ENCODE measurements at places on chromosomes 4 and X.

GRCh38 chr4:56739066-56739777 lies 58.1 kb upstream of the HOPX start:
- peak; percentile 15 for DNase-seq

GRCh38 chr4:15777697-15778288 lies 335 bp upstream of the CD38 start:
- DNase-seq, result no peak

DNA sequence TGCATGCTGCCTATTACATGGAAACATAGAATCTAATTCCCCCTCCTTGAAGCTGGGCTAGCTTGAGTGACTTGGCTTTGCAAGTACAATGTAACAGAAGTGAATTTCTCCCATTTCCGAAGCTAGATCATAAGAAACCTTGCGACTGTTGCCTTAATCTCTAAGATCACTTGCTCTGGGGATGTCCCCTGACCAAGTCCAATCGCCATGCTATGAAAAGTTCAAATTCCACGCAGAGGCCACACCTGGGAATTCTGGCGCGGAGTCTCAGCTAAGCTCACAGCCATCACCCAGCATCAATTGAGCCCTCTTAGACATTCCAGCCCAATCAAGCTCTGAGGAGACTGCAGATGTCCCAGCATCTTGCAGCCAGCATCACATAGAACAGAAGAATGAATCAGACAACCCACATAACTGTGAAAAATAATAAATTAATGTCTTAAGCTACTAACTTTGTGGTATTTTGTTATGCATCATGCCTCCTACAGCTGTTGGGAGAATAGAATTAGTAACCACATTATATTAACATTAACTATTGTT lies 27.0 kb downstream of the GPM6A start:
- DNase-seq, result no peak

GRCh38 chrX:55522596-55523276 lies 33.1 kb upstream of the USP51 start:
- no peak for DNase-seq

- no peak for DNase-seq
Observed at GRCh38 chrX:121260596-121261240, 213.3 kb downstream of the GLUD2 start.

DNA sequence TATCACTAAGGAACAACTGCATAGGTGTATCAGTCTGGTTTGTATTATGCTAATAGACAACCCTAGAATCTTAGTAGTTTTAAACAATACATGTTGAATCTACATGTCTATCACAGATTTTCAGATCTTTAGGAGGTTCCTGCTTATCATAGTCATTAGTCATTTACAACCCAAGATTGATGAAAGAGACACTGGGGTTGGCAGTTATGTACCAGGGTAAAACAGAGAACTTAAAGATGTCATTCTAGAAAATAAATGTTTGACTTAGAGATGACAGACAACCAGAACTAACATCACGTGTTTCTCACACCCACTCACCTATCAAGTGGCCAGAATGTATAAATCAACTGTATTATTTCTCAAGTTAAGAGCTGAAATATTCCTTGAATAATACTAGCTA lies 181.9 kb downstream of the PABPC4L start:
- DNase-seq, result no peak

- DNase-seq, result no peak
Observed at GRCh38 chrX:21948897-21949578, 8.5 kb downstream of the SMS start.

DNA sequence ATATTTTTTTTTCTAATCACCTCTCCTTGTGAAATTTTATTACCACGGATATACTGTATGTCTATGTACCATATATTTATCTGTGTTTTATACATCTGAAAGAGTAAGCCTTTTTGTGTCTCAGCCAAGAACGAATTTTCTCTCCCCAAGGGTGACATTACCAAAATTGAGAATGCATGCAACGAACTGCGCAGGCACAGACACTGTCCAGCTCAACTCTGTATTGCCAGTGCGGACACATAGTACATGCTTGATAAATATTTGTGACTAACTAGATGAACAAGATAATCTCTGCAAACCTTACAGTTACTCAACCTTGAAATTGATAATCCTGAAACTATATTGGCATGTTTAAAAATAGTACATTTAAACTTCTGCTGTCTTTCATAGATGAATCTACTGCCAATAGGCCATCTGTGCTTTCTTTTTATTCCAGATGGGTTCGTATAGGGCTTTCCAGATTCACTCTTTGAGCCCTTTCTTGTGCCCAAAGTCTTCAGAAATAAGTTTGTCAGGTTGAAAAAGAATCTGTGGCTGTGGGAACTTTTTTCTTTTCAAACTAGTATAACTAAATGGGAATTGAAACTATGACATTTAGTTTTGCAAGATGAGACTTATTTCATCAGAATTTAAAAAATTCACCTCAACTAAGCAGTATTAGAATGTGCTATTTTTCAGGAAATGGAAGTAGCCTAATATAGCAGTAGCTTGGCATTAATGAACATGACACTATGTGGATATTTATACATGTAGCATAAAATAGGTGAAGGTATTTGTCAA lies 38.9 kb downstream of the DTHD1 start:
- no peak for DNase-seq

GRCh38 chrX:15834827-15835595 lies 19.6 kb downstream of the AP1S2 start:
- DNase-seq, result peak; percentile 58

DNA sequence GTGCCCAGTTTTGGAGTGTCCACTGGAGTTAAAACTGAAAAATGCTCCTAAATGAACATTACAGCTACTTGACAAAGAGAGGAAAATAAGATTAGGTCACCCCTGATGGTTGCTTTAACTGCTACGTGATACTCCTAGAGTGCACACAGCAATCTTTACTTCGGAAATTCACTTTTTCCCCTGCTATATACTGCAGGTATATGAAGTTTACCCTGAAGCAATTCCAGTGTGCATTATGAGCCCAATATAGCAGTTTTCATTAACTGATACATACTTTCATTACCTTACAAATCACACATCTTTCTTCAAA lies 773 bp upstream of the ZNF827 start:
- DNase-seq, result peak; percentile 45

- no peak for DNase-seq
Observed at GRCh38 chr4:140485939-140486338, 12.2 kb downstream of the MGAT4D start.

- no peak for DNase-seq
Observed at GRCh38 chr4:17315459-17315858, 196.4 kb downstream of the QDPR start.

GRCh38 chr4:81566161-81566591 lies 94.5 kb upstream of the RASGEF1B start:
- no peak for DNase-seq

GRCh38 chrX:479273-479981 lies 92.7 kb upstream of the PPP2R3B start:
- DNase-seq, result no peak

DNA sequence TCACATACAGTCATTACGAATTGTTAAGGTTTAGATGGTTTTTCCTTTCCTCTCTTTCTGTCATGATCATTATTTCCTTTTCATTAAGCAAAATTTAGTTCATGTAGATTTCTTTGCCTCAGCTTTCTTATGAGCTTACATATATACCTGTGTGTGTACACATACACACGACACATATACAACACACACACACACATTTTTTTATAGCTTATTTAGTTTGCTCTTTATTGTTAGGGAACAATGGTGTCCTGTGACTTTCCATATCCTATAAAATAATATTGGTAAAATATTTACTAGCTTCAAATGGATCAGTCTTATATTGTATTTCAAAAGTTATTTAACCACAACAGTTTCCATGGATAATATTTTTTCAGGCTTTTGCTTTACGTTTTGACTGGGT lies 840.7 kb downstream of the PCDH18 start:
- DNase-seq, result no peak

GRCh38 chrX:115494161-115494560 lies 66.8 kb upstream of the PLS3 start:
- peak; percentile 41 for DNase-seq

DNA sequence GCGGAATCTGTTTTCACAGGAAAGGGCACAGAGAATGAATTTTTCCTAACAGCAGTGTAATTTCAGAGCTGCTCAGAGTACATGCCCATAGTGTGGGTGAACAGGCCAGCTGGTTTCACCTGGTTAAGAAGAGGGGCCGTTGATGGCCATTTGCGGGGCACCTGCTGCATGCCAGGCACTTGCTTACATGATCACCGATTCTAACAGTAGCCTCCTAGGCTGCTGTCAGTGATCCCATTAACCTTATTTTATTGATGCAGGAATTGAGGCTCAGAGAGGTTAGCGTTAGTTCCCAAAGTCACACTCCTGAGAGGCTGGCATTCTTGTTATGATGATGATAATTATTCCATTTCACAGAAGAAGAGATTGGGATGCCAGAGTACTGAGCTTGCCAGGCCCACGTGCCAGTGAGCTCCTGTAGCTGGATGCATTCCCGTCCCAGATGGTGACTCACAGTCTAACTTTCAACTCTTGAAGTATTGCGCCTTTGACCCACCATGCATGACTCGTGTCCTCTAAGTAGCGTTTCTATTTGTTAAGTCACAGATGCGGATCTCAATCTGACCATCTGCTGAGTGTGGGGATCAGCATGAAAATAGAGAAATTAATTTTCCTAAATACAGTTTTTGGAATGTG lies 76.5 kb downstream of the PSAPL1 start:
- peak; percentile 84 for DNase-seq

GRCh38 chrX:147322496-147322895 lies 508.0 kb upstream of the CXorf51A start:
- DNase-seq, result no peak

DNA sequence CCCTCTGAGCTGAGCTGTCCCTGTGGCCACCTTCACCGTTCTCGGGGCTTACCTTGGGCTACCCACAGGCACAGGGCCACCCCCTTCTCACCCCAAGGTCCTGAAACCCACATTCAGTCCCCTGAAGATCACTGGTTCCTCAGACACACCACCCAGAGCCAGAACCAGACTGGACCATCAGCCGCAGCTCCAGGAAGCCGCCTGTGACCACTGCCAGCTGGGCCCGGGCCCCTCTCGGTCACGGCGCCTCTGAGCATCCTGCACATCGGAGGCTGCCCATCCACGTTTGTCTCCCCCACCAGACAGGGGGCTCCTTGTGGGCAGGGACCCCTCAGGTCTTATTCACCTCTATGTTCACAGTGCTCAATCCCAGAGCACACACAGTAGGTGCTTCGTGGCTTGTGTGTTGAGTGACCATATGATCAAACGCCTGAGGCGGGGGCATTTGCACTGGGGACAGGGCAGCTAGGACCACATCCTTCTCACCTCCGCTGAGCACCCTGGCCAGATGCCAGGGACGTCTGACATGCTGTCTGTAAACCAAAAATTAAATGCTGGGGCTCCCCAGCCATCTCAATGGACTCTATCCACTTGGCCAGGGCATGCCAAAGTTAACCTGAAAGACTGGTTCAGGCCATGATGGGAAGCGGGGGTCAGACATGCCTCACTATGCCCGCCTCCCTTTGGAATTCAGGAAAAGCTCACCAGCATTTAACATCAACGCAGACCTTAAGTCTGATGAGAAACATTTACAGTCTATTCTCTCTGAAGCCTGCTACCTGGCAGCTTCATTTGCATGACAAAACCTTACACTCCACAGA lies 109.4 kb upstream of the AFAP1 start:
- no peak for DNase-seq

DNA sequence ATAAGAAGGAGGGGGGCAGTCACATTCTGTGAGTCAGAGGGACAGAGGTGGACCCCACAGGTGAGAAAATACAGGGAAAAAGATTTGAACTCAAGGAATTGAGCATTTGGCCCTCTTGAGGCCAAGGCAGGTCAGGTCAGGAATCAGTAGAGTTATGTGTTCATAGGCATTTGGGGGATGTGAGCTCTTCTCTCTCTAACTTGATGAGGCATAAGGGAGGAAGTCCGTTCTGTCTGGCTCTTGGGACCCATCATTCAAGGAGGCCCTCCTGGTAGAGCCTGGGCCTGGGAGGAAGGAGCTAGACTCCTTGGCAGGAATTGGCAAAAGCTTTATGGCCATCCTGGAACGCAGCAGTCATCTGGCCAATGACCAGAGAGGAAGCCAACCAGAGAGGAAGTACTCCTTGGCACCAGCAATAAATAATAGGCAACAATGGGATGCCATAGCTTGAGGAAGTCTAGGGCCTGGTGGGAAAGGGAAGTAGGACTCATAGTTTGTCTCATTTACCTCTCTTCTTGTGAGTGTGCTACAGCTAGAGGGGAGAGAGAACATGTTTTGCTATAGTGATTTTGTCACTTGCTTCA lies 53.0 kb downstream of the MSN start:
- no peak for DNase-seq

- DNase-seq, result no peak
Observed at GRCh38 chr4:120874792-120875774, 47.4 kb downstream of the PRDM5 start.

GRCh38 chrX:10415306-10416001 lies 204.9 kb downstream of the MID1 start:
- DNase-seq, result peak; percentile 58

DNA sequence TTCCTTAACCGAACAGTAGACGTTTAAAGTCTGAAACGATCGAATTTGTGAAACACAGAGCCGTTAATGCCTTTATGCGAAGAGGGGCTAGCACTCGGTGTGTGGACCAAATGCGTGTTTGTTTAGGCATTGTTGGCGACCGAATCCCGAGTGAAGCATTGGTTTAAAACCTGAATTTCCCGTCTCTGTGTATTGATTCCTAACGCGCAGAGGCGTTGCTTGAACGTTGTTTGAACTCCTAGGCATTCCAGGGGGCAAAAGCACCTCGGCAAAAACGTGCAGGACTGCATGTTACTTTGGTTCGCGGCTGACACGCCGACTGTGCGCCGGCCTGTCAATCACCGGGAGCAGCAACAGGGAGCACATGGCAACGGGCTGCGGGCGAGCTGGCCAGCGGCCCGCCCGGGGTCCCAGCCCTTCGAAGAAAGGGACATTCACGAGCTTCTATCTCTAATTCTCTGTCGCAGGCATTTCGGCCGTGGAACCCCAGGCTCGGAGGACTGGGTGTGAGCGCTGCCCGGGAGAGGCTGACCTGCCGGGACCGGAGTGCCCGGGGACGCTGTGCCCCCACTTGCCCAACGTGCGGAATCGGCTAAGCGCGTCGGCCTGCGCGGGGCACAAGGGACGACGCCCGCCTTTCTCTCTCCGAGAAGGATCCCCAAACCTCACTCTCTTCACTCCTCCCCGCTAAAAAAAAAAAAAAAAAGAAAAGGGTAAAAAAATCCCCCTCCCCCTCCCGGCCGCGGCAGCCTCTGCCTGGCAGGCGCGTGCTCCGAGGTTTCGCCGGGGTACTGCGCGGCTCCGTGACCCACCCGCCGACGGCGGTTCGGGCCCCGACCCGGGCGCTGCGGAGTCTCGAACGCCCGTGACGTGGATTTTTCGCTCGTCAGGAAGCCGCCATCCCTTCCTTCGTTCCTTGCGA lies 810 bp downstream of the SPRY1 start:
- DNase-seq, result peak; percentile 68

GRCh38 chrX:150702966-150703694 lies 9.9 kb downstream of the MTMR1 start:
- DNase-seq, result no peak

- DNase-seq, result peak; percentile 90
Observed at GRCh38 chr4:173191623-173192041, 23.0 kb downstream of the GALNT7 start.

- no peak for DNase-seq
Observed at GRCh38 chrX:9465380-9466123, 694 bp downstream of the TBL1X start.

GRCh38 chr4:124937993-124938392 lies 225.5 kb upstream of the ANKRD50 start:
- DNase-seq, result no peak

All from PC-3 (cell line).